ENCODE measurements at places on chromosomes 12 and 14.

DNA sequence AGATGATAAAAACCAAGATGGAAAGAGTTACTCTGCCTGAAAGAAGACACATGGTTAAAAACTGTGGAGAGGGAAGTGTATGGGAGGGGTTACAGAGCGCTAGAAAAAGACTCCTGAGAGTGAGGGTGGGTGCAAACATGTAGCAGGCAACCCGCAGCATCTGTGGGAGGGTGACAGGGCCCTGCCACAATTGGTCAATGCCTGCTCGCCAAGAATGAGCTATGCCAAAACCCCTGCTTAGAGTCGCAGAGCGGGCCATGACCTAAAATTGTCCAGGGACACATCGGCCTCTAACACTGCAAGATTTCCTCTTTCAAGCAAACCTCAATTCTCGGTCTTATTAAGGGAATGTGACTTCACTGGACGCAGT, 700 bp downstream of the PRKAG1 start:
- DNase-seq, result peak; percentile 55

DNA sequence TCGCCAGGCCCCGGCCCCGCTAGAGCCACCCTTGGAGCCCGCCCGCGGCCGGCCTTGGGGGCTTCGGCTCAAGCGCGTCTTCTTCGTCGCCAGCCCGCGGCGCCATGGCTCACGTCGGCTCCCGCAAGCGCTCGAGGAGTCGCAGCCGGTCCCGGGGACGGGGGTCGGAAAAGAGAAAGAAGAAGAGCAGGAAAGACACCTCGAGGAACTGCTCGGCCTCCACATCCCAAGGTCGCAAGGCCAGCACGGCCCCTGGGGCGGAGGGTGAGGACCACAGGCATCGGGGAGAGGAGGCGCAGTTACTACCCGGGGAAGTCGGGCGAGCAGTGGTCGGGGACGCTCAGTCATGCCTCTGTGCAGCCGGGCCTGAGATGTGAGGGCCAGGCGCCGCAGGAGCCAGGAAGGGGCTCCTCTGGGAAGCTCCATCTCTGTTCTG, 573 bp downstream of the ARL6IP4 start:
- peak; percentile 67 for DNase-seq

- peak; percentile 99 for DNase-seq
Measured at GRCh38 chr14:70130482-70130881, 58.3 kb downstream of the SLC8A3 start.

GRCh38 chr14:68482772-68483395, 310.0 kb downstream of the ZFP36L1 start:
- DNase-seq, result no peak

GRCh38 chr12:103848143-103848542, 7.1 kb upstream of the NT5DC3 start:
- peak; percentile 56 for DNase-seq

GRCh38 chr14:73754911-73755360, 40.8 kb upstream of the PNMA1 start:
- DNase-seq, result no peak

DNA sequence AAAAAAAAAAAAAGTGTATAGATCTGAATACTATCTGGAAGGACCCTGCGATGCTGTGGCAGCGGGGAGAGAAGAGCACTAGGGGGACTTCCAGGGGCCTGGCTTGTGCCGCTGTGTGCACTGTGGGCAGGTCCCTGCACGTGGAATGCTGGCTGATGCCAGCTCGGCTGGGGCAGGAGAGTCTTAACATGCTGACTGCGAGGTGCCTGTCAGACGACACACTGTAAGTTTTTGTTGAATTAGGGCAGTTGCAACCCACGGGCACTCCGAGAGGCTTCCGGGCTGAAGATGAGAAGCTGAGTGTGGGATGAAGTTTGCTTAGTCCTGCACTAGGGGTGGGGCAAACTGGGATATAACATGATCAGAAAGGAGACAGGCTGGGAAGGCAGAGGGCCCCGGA, 10.7 kb downstream of the GLT1D1 start:
- no peak for DNase-seq

GRCh38 chr14:68668531-68668930, 124.3 kb downstream of the ZFP36L1 start:
- DNase-seq, result no peak

- peak; percentile 67 for DNase-seq
Measured at GRCh38 chr14:40417777-40418401, 985.7 kb upstream of the FBXO33 start.

DNA sequence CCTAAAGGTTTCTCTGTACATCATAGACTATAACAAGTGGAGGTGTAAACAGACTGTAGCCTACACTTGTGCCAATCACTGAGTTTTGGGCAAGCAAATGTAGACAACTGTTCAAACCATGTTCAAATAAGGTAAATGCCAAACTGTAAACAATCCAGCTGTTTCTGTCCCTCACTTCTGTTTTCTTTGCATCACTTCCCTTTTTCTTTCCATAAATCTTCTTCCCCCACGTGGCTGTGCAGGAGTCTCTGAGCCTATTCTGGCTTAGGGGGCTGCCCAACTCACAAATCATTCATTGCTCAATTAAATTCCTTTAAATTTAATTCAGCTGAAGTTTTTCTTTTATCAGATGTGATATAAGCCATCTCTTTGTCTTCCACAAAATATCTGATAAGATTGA, 65.1 kb upstream of the CPM start:
- DNase-seq, result no peak

DNA sequence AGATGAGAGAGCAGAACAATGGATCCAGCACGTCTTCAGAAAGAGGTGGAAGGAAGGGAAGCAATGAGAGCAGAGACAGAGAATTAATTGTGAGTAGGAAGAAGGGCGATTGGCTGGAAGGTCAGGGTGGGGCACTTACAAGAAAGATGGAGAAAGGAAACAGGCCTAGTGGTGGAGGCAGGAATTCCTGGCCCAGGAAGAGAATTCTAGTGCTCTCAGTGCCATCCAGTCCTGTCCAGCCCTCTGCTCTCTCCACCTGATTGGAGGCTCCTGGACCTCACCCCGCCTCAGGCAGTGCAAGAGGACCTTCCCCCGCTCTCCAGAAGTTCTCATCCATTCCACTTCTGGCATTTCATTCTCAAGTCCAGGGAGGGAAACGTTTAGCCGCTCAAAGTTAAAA, 43.0 kb downstream of the NGB start:
- DNase-seq, result no peak

DNA sequence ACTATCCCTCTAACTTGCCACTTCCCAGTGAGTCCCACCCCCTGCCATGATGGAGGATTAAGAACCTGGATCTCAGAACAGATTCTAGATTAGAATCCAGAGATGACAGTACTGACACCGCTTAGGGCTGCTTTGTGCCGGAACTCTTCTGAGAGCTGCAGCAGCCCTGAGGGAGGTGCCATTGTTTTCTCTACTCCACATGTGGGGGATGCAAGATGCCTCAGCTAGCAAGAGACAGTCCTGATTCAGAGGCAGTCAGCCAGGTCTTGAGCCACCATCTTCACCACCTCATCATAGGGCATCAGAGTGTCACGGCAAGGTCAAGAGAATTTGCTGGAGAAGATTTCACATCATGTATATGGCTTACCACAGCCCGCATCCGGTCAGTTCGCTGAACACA, 3.4 kb upstream of the PGAM5 start:
- DNase-seq, result no peak

DNA sequence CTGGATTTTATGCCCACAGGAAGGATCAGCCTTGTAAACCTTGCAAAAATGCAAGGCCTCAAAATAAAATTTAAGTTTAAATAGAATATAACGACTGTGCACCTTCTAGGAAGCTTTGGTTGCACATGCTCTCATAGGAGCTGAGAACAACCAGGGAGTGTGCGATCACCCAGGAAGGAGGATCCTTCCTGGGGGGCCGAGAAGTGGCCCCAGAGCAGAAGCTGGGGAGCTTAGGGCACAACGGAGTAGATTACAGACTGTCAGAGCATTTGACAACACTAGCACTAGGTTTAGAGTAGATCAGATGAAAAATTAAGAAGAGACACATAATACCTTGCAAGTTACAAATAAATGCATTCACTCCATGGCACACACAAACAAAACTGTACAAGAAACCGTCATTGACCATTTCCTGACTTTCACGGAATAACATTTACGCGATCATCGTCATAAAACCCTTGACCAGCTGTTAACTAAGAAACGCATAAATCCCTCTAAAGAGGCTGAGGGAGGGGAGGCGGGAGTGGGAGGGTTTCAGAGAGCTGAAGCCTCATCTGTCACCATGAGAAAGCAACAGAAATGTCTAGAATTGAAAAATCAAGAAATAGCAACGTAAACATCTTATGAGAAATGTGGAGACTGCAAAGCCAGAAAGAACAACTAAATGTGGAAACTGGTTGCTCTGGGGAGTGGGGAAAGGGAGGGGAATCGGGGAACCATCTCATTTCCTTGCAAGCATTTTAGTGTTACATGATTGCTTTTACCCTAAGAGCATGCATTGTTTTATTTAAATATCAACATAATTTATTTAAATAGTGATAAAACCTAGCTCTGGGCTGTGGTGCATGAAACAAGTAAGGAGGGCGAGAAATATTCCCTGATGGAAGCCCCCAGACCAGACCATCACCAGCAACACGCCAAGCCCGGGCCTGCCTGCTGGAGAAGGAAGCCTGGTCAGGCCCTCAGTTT, 13.1 kb upstream of the CCDC85C start:
- DNase-seq, result peak; percentile 31

DNA sequence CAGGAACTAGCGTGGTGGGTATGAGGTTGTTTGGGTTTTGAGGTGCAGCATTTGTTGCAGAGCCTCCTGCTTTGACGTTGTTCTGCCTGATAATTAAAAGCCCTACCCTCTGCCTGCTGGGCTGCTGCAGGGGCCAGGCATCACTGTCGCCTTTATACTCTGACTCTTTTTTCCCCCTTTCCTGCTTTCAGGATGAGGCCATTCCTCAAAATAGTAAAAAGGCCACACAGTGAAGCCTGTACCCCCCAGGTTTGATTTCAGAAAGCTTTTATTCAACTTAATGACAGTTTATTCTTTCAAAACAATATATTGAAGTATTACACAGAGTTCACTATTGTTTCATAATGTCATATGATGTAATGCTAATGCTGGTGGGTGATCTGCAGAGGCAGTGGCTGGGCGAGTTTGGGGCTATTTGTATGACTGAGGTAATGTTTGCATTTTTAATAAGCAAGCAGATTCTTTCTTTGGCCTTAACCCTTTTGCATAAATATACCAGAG, 9.1 kb downstream of the BORCS5 start:
- peak; percentile 89 for DNase-seq

Measured in NCI-H69 (cell line).